AG08395 (cell line): ENCODE measurements at places on chromosomes 1 and 21.

GRCh38 chr21:34609933-34610549, 4.9 kb downstream of the RCAN1 start:
- DNase-seq: no peak

DNA sequence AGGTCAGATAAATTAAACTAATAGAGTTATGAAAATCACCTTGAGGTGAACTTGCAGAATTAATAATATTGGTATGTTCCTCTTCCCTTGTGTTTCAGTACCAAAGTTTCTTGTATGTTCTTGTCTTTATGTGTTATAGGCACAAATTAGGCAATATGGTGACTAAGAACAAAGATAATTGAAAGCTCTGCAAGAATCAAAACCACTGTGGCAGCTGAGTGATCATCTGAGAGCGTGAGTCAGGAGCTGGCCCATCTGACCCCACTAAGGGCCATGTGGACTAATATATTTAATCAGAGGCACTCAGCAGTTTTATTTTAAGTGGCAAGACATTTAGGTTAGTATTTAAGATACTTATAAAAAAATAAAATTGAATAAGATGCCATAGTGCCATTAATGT, 12.8 kb upstream of the CASQ2 start:
- DNase-seq: peak; percentile 51

GRCh38 chr1:202319381-202320080, 22.2 kb downstream of the UBE2T start:
- no peak for DNase-seq

GRCh38 chr1:152514715-152515433, 592 bp downstream of the CRCT1 start:
- DNase-seq: no peak

- no peak for DNase-seq
These were observed 47.9 kb downstream of the DDAH1 start for GRCh38 chr1:85417017-85417416.

DNA sequence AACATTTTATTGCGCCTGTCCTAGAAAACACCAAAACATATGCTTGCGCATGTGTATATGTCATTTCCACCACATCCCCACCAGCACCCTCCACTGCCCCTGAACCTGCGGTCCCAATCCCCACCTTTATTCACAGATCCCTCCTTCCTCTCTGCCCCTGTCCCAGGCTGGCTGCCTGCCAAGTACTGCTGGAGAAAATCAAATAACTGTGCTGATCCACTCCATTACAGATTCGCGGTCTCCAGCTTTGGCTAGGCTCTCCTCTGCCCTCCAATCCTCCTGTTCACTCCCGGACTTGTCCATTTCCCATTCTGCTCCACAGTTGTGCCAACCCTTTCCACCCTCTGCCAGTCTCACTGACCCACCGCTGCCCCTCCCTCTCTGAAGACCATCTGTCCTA, 59.3 kb upstream of the GJB5 start:
- DNase-seq: no peak

DNA sequence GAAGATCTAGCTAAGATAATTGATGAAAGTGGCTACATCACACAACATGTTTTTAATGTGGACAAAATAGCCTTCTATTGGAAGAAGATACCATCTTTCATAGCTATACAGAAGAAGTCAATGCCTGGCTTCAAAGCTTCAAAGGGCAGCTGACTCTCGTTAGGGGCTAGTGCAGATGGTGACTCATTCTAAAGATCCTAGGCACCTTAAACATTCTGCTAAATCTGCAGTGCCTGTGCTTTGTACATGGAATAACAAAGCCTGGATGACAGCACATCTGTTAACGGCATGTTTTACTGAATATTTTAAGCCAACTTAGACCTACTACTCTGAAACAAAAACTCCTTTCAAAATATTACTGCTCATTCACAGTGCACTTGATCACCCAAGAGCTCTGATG, 65.6 kb upstream of the USP24 start:
- no peak for DNase-seq

DNA sequence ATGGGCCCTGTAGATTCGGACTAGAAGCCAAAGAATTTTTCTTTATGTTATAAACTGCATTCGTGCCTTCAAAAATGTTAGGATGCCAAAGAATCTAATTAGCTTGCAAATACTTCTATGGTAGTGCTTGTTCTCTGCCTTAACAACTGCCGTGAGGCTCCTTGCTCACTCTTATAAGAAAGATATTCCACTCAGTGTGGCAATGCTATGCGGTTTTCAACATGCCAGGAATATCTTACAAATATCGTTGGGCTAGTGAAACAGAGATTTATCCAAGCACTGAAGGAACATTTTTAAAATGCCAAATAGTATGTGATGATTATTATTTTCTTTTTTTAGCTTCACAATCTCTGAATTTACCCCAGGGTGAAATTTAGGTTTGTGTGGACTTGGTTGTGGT, 198.2 kb downstream of the GREM2 start:
- peak; percentile 67 for DNase-seq

- DNase-seq: no peak
These were observed 5.0 kb upstream of the EFCAB14 start for GRCh38 chr1:46723901-46724300.

DNA sequence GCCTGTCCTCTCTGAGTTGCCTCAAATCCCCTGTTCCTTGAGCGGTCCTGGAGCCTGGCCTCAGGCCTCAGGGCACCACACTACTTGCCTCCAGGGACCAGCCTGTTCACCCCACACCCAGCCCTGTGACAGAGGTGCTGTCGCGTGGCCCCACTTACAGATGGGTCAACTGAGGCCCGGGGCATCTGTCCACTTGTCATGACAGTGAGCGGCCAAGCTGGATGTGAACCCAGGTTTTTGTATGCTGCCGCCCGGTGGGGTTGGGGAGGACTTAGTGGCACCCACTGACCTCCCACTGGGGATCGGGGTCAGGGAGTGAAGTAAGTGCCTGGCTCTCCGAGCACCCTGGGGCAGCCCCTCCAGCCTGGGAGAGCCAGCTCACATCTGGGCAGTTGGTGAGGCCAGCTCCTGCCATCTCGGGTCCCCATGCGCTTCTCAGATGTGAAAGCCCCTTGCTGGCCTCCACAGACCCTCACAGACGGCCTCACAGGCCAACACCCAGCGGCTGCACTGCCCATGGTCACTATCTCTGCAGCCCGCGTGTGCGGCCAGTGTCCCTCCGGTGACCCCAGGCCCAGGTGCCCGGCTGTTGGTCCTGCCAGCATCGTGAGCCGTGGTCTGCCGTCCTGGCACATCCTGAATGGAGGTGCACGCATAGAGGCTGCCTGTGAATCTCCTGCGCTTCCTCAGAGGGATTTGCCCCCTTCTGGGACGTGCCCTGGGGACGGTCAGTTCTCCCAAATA, 9.3 kb upstream of the FAAP20 start:
- no peak for DNase-seq
